ENCODE measurements at places on chromosomes 7 and 10.

DNA sequence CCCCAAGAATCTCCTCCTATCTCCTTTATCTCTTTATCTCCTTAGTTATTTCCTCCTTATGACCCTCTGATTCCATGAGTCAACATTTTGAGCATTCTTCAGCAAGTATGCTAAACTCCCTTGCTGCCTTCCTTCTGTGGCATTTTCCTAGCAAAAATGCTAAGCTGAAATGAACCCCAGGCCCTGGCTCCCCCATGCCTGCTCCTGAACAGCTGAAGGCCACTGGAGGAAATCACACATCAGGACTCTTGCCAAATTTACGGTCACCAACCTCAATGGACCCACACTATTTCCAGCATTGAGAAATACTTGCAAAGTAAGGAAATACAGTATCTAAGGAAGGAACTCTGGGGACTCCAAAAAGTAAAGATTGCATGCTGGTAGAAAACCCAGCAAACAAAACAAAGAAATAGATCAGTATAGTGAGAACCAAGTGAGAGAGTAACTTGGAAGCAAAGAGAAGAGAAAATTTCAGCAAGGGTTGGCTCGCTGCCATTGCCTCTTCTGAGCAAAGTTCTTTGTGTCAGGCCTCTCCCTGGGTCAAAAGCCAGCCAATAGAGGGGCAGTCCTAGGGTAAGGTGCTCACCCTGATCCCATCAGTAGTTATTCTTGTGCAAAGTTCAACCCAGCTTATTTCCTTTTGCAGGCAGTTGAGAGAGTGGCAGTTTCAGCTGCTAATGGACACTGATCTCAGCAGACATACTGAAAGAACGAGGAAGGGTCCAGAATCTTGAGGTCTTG is 5.1 kb upstream of the PLEKHS1 start:
- no peak for DNase-seq

DNA sequence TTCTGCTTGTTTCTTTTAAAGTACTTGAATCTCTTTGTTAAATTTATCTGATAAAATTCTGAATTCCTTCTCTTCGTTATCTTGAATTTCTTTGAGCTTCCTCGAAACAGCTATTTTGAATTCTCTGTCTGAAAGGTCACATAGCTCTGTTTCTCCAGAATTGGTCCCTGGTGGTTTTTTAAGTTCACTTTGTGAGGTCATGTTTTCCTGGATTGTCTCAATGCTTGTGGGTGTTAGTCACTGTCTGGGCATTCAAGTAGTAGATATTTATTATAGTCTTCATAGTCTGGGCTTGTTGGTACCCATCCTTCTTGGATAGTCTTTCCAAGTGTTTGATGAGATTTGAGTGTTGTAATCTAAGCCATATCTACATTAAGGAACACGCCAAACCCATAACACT is 1060.6 kb downstream of the LRMDA start:
- DNase-seq, result no peak

- peak; percentile 58 for DNase-seq
Measured at GRCh38 chr7:128398016-128398840, 11.6 kb downstream of the IMPDH1 start.

DNA sequence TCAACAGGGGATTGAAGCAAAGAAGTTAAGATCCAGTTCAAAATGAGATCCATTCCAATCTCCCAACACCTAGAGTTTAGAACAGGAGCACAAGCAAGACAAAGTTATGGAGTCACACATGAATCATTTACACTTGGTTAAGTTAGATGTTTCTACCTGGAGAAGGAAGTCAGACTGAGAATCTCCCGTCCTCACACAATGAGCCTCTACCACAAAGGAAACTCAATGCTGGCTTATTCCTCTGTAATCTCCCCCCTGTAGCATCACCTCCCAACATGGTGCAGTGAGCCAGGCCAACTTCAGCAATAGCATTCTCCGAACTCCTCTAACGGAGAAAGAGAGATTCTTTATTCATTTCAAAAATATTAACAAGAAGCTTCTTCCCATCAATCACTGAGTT is 82.2 kb downstream of the ELMO1 start:
- no peak for DNase-seq

- no peak for DNase-seq
Measured at GRCh38 chr7:73932364-73932763, 71.4 kb downstream of the TMEM270 start.

DNA sequence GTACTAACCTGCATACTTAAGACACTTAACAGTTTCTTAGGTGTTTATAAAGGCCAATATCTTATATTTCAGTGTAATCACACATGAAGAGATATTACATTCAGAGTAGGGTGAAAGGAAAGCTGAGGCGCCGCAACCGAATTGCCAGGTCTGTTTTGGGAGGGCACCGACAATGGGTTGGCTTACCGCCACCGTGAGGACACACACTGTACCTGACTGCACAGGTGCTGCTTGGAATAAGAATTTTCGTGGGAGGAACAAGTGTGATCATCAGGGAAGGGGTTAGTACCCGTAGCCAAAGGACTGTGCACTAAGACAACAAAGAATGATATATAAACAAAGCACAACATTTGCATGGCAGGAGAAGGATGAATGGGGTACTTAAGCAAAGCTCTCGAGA is 591.8 kb downstream of the SUGCT start:
- DNase-seq, result no peak

DNA sequence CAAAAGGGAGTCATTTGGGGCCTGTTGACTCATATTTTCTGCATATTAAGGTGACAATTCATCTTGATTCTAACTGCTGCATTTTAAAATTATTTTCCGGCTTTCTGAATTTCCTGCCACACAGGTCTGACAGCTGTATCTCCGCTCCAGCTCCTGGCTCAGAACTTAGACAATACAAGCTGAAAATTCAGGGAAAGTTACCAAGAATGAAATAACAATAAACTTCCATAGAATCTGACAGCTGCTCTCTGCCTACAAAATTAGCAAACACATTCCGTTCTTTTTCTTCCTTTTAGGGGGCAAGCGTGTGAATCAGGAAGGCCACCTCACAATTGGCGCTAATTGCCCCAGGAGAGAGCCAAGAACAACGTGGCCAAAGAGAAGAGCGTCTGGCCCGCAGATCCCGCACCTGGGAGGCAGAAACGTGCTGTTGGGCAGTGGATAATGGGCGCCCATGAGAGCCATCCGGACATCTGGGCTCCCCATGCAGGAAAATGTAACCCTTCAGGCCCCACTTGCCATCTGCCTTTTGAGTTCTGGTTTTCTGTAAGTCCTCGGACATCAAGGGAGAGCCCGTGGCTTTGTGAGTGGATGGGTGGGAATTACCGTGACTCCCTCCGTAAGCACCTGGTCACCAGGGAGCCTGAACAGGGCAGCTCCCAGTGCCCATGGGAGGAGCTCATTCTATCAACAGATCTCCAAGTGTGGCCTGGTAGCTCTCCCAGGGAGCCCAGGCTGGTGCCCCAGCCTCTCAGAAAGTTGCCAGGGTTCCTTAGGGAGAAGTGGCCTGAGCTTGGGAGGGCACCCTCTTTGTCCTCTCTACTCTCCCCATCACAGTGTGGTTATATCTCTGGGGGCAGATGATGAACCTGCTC is 5.0 kb downstream of the CLRN3 start:
- DNase-seq, result no peak

DNA sequence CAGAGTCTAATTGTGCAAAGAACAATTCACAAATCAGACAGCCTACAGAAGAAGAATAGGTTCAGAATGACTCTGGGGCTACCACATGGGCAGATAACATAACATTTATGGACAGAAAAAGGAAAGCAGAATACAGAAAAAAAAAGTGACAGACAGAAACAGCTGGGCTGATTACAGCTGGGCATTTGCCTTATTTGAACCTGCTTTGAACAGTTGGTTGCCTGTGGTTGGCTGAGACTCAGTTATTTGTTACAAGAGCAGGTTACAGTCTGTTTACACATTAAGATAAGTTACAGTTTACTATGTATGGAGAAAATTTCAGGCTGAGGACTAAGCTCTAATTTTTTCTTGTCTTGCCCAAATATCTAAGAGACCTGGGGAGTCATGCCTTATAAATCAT is 327.2 kb downstream of the GALNT17 start:
- DNase-seq, result no peak

- peak; percentile 36 for DNase-seq
Measured at GRCh38 chr10:86946213-86947155, 10.9 kb downstream of the MMRN2 start.

- no peak for DNase-seq
Measured at GRCh38 chr7:27155816-27156507, 513 bp downstream of the HOXA7 start.

- no peak for DNase-seq
Measured at GRCh38 chr7:129877146-129877792, 75.5 kb downstream of the UBE2H start.

GRCh38 chr10:18479502-18479901 is 171.9 kb downstream of the NSUN6 start:
- DNase-seq, result no peak

DNA sequence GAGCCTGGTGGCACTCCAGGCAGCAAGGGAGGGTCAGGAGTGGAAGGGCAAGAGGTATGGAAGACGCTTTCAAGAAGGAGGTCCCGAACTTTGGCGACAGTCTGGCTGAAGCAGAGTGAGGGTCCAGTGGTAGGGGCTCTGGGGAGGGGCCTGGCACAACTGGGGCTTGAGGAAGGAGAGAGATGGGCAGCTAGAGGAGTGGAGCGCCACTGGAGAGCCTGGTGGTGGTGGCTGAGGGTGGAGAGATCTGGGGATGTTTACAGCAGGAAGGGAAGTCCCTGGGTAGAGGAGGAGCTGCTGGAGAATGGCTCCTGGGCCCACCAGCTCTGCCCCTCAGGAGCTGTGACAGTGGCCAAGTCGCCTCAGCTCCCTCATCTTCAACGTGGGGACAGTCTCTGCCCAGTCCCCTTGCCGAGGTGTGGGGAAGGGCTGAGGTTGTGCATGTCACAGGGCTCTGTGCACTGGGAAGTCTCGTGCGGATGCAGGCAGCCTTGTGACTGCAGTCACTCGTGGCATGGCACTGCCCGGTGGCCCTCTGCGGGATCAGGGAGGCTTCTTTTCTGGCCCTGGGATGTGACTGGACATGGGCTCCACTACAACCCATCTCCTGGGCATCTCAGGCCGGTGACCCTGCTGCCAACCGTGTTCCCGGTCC is 18.5 kb downstream of the UBTD1 start:
- no peak for DNase-seq

GRCh38 chr10:112761256-112761655 is 188.8 kb upstream of the TCF7L2 start:
- DNase-seq, result no peak

DNA sequence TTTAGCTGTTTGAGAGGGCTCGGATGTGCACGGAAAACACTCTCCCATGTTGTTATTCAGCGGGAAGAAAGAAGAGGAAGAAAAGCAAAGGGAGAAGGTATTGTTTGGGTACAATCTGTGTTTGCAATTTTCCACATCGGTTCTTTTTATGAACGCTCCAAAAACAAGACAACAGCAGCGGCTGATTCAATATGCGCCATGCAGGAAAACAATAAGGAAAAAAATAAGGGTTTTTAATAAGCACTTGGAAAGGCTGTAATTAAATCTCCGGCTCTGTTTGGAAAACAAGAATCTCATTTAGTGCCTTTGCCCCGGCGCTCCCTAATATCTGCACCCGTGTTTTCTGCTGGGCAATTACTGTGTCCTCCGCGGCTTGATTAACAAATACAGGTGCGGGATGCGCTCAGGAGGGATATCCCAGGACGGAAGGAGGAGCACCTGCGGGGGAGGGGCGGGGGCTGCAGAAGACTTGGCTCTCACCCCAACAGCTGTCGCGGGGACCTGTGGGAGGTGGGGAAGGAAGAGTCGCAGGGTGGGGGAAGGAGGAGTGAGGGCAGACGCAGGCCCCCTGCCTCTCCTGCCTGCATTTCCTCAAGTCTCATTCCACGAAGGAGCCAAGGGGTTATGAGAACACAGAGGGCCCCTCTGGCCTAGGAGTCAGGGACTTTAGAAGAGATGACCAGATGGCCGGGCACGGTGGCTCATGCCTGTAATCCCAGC is 181.5 kb upstream of the PODXL start:
- no peak for DNase-seq

Measured in right hindlimb (tissue), 1 donor.